Astrocyte (in vitro differentiated cells and primary cell): ENCODE measurements at places on chromosomes 7 and 10. TPM values are rescaled to one million over a fixed set of nuclear protein-coding genes. Genes with fewer than 3 reads are reported as not detected.

EIF5AL1 gene
- 1.0 and 1.1 TPM in 2 replicates for total RNA-seq

DNA sequence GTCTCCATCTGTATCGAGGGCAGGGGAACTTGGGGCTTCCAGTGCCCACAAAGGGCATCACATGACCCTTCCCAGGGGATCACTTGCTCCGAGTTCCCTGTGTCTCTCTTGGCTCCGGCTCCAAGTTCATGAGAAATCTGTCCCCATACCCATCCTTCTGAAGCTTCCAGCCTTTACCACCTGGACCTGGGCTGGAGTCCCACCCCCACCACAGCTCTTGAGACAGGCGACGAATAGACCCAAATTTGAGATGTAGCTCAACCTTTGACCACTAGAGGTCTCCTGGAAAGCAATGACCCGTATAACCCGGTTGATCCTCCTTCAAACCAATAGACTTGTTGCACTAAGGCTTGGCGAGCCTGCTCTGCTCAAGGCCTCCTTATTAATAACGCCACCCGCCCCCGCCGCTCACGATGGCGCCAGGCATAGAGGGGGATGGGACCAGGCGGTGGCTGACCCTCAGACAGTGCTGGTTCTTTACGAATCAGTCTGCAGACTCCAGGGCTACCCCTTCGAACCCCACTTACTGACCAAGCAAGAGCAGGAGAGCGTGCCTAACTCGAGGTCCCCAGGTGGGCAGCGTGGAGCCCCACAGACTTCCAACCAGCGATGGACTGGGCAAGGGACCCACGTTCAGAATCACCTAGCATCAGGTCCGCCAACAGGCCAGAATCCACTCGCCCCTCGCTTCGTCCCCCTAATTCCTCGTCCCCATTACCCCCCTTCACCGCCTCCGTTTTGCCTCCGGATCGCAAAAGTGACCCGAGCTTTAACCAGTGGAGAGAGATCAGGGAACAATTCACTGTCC lies 4.4 kb upstream of the ARID5B start:
- H3K4me3 ChIP-seq, result peak overlapping the region; percentile 40
- no peaks in the 10 kb centered on the region for H3K36me3 ChIP-seq
- H3K27me3 ChIP-seq, result no peaks in the 10 kb centered on the region
- DNase-seq, result peak; percentile 47

- H3K27ac ChIP-seq, result no peak overlapping the region
- H3K4me3 ChIP-seq, result no peak overlapping the region
- peaks cover 26% of the 10 kb centered on the region for H3K4me1 ChIP-seq
- peak; percentile 61 for DNase-seq
- peaks cover 18% of the 10 kb centered on the region for H3K36me3 ChIP-seq
- H3K27me3 ChIP-seq, result no peaks in the 10 kb centered on the region
These were observed 144.1 kb downstream of the NRP1 start for GRCh38 chr10:33190406-33190805.

DNA sequence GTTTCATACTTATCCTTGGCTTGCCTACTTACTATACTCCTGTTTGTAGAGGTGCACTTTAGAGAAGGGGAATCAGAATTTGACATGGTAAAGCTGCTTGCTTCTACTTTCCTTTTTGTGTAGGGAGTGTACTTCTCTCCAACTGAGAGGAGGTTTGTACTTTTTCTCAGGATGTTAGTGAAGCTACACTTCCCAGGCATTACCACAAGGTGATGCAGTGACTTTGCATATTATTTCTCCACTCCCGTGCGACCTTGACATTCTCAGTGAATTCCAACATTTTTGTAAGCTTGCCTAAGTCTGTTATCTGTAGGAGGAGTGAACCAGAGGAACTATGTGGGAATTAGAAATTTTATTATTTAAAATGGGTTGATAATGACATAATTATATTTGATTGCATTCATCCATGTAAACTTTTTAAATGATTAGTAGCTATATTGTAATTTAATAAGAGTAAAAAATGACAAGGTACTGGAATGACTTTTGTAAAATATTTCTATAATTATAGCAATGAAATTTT lies 5.2 kb downstream of the TAX1BP1 start:
- peak overlapping the region; percentile 88 for H3K27ac ChIP-seq
- H3K36me3 ChIP-seq, result peaks cover 14% of the 10 kb centered on the region
- H3K4me1 ChIP-seq, result peaks cover 10% of the 10 kb centered on the region

GRCh38 chr10:31741473-31741872 lies 187.2 kb downstream of the ARHGAP12 start:
- H3K27ac ChIP-seq, result no peak overlapping the region
- DNase-seq, result no peak
- no peak overlapping the region for H3K4me3 ChIP-seq
- no peaks in the 10 kb centered on the region for H3K36me3 ChIP-seq
- no peaks in the 10 kb centered on the region for H3K27me3 ChIP-seq
- H3K4me1 ChIP-seq, result peaks cover 22% of the 10 kb centered on the region

DNA sequence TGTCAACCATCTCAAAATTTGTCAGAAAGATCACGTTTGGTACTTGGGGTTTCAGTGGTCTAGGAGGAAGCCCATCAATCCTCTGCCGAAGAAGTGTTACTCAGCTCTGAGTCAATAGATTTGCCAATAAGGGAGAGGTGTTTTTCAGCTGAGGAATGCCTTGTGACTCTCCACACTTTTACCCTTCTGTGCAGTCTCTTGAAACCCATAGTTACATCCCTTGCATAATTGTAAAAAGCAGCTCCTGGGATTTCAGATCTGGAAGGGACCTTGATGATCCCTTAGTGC lies 47.5 kb downstream of the INSYN2A start:
- H3K36me3 ChIP-seq, result no peaks in the 10 kb centered on the region
- peaks cover 62% of the 10 kb centered on the region for H3K4me1 ChIP-seq
- H3K4me3 ChIP-seq, result peak overlapping the region; percentile 5
- H3K27ac ChIP-seq, result peak overlapping the region; percentile 93
- DNase-seq, result peak; percentile 92
- no peaks in the 10 kb centered on the region for H3K27me3 ChIP-seq
